ENCODE measurements at places on chromosomes 3 and 15. TPM values are rescaled to one million over a fixed set of nuclear protein-coding genes. Genes with fewer than 3 reads are reported as not detected.

DNA sequence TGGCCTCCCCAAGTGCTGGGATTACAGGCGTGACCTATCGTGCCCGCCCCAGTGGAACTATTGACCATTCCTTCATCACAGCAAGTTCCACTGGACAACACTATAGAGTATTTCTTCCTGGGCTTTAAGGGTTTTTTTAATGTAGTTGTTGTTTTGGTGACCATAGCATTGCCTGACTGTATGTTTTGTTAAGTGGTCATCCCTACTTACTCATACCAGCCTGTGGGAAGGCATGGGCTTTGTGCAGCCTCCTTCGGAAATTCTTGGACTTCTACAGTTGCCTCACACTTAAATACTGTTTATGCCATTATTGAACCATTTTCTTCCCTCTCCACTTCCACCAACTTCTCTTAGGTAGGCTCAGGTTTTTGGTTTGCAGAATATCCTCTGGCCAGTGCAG lies 19.9 kb upstream of the ALPK3 start:
- H3K27me3 ChIP-seq, result peaks cover 3% of the 10 kb centered on the region
- no peaks in the 10 kb centered on the region for H3K4me1 ChIP-seq
- no peak for DNase-seq
- H3K36me3 ChIP-seq, result peaks cover 14% of the 10 kb centered on the region
- H3K27ac ChIP-seq, result peak overlapping the region; percentile 18

DNA sequence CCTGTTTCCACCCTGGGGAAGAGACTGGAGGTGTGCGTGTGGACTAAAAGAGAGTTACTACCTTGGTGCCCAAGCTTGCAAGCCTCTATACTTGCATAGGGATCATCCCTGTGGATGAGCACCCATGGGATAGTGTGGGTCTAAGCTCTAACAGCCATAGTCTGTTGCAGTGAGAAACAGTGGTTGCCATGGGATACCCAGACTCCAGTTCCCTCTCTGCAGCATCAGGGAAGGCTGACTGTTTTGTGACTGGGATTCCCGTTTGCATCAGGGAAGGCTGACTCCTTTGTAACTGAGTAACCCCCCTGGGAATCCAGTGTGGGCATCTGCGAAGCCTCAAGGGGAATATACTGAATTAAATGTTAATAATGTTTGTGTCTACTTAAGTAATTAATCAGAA lies 196.1 kb downstream of the ZNF621 start:
- DNase-seq, result no peak
- H3K27me3 ChIP-seq, result no peaks in the 10 kb centered on the region
- no peak overlapping the region for H3K27ac ChIP-seq
- H3K4me3 ChIP-seq, result no peak overlapping the region

DNA sequence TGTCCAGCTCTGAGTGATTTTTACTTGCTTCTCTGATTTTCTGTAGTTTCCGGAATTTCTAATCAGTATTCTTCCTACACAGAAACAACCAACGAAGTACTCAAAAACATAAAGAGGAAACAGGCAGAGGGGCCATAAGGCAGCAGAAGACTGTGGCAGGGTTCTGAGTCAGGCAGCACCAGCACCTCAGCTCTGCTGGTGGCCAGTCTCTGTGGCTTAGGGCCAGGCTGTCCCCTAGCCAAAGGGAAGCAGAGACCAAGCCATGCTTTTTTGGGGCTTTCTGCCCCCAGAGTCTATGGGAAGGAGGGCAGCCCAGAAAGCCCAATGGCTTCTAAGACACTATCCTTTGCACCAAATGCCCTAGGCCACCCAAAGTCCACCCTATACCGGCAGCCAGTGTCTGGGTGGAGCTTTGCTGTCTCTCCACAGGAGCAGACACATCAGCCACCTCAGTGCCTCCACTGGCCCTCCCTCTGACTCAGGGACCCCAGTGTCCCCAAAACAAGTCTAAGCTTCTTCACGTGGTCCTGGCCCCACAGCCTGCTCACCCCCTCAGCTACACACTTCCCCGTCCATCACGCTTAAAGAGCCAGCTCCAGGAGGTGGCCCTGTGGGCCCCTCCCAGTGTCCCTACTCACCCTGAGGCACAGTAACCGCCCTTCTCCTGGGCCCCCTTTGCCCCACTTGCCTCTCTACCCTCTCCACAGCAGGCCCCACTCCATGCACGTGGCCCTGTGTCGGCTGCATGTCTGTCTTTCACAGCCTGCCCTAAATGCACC lies 46.2 kb downstream of the CCDC12 start:
- no peak overlapping the region for H3K4me3 ChIP-seq
- H3K27me3 ChIP-seq, result no peaks in the 10 kb centered on the region
- H3K27ac ChIP-seq, result no peak overlapping the region

GRCh38 chr15:58934521-58934920 lies 1.0 kb upstream of the SLTM start:
- H3K4me1 ChIP-seq, result peaks cover 5% of the 10 kb centered on the region
- peaks cover 1% of the 10 kb centered on the region for H3K27me3 ChIP-seq
- no peak for DNase-seq
- H3K27ac ChIP-seq, result peak overlapping the region; percentile 97
- peak overlapping the region; percentile 95 for H3K4me3 ChIP-seq

GRCh38 chr3:170670504-170670903 lies 84.6 kb upstream of the SLC7A14 start:
- H3K4me1 ChIP-seq, result no peaks in the 10 kb centered on the region
- H3K36me3 ChIP-seq, result peaks cover 5% of the 10 kb centered on the region
- H3K4me3 ChIP-seq, result no peak overlapping the region
- no peaks in the 10 kb centered on the region for H3K27me3 ChIP-seq
- DNase-seq, result no peak

DNA sequence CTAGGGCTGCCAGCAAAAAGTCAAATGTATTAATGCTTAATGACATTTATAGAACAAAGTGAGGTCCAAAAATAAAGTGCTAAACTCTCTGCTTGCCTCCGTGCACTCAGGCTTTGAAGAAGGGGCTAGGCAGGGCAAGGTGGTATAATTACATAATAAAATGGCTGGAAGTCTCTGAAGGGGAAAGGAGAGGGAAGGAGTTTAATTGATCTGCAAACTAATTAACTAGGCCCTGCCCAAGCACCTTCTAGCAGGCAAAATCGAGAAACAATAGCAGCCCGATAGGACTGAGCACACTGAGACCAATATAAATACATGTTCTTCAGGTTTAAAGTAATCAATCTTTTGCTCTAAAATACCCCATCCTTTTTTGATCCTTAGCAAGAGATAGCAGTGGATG lies 13.0 kb downstream of the DIS3L start:
- peaks cover 4% of the 10 kb centered on the region for H3K36me3 ChIP-seq
- peaks cover 2% of the 10 kb centered on the region for H3K4me1 ChIP-seq
- H3K27ac ChIP-seq, result no peak overlapping the region
- peaks cover 3% of the 10 kb centered on the region for H3K27me3 ChIP-seq
- DNase-seq, result no peak

DNA sequence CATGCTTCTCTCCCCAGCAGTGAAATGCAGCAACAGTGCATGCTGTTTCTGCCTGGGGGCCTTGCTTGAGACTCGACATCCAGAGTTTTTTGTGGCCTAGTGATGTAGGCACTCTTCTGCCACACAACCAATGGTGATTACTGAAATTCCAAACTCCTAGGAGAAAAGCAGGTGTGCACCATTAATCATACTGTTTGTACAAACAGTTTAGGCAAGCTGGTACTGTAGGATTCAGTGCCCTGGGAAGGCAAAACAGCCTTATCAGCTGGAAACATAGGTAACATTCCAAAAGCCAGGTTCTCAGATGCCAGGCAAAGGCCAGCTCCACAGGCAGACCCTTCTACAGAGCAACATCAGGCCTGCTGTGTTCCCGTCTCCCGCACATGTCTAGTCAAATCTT lies 17.5 kb upstream of the RBP1 start:
- DNase-seq, result no peak
- H3K4me1 ChIP-seq, result no peaks in the 10 kb centered on the region
- H3K27me3 ChIP-seq, result no peaks in the 10 kb centered on the region
- H3K36me3 ChIP-seq, result no peaks in the 10 kb centered on the region

- H3K27me3 ChIP-seq, result no peaks in the 10 kb centered on the region
- H3K4me1 ChIP-seq, result no peaks in the 10 kb centered on the region
- no peak overlapping the region for H3K27ac ChIP-seq
- H3K4me3 ChIP-seq, result no peak overlapping the region
- H3K36me3 ChIP-seq, result no peaks in the 10 kb centered on the region
Observed at GRCh38 chr3:42680271-42680670, 5.1 kb upstream of the KLHL40 start.

- H3K27ac ChIP-seq, result no peak overlapping the region
- peaks cover 36% of the 10 kb centered on the region for H3K4me1 ChIP-seq
- peaks cover 4% of the 10 kb centered on the region for H3K27me3 ChIP-seq
- H3K4me3 ChIP-seq, result no peak overlapping the region
- H3K36me3 ChIP-seq, result no peaks in the 10 kb centered on the region
Observed at GRCh38 chr15:39786447-39787056, 3.9 kb upstream of the FSIP1 start.

DPPA4 gene
- 80.5 TPM for total RNA-seq

CHRFAM7A gene
- 1.9 TPM for total RNA-seq

CPN2 gene
- not detected for total RNA-seq

NUP210 gene
- 3.0 TPM for total RNA-seq

RASGRP1 gene
- total RNA-seq, result 0.49 TPM

SHQ1 gene
- 26.9 TPM for total RNA-seq

Data from endothelial cell (in vitro differentiated cells).